ENCODE measurements at places on chromosomes 5 and 9.

- DNase-seq = no peak
These were observed 165.7 kb downstream of the YIPF5 start for GRCh38 chr5:144004751-144005150.

DNA sequence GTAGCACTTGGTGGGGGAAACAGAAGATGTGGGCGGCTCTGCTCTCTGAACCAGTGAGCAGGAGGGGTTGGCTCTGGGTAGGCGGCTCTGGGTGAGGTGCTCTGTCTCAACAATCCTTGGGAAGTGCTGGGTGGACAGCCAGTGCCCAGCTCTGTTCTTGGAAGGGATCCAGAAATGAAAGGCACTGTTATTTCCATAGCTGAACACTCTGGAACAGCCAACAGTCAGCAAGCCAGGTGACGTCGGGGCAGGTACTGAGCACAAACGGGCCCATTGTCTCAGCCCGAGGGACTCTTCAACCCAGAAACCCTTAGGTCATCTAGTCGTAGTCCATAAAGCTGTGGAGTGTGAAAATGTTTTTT lies 36.3 kb downstream of the OLFM1 start:
- DNase-seq = no peak

DNA sequence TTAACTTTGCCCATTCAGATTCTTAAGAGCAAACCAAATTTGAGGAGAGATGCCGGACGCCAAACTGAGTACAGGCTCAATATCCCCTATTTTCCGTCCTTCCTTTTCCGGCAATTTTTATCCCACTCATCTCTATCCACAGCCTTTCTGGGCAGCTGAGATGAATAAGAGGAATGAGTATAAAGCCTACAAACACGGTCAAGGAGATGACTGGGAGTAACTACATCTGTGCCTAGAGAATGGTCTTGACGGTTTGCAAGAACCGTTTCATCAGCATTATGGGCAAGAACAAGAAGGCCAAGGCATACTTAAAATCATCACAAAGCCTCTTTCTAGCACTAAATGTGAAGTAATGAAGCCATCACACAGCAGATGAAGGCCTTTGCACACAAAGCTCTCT lies 227.3 kb downstream of the DCP2 start:
- no peak for DNase-seq

GRCh38 chr5:24235946-24236345 lies 408.8 kb downstream of the CDH10 start:
- no peak for DNase-seq

- DNase-seq = no peak
These were observed 75.6 kb downstream of the C7 start for GRCh38 chr5:40984884-40985283.

DNA sequence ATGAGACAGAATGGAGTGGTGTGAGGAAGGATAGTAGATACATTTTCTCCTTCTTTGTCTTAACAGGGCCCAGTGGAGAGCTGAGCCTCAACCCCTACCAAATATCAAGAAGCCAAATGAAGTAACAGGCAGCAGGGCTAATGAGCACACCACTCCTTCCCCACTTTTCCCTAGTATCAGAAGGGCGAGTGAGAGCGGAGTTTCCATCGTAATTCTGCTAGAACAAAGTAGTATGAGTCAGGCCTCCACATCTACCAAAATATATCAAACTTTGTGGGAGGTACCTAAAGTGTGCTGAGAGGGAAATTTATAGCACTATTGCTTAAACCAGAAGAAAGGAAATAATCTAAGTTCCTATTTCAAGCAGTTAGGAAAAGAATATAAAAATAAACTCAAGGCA lies 769.0 kb upstream of the RGMB start:
- no peak for DNase-seq

- DNase-seq = no peak
These were observed 50.6 kb downstream of the FBXL7 start for GRCh38 chr5:15550502-15551112.

DNA sequence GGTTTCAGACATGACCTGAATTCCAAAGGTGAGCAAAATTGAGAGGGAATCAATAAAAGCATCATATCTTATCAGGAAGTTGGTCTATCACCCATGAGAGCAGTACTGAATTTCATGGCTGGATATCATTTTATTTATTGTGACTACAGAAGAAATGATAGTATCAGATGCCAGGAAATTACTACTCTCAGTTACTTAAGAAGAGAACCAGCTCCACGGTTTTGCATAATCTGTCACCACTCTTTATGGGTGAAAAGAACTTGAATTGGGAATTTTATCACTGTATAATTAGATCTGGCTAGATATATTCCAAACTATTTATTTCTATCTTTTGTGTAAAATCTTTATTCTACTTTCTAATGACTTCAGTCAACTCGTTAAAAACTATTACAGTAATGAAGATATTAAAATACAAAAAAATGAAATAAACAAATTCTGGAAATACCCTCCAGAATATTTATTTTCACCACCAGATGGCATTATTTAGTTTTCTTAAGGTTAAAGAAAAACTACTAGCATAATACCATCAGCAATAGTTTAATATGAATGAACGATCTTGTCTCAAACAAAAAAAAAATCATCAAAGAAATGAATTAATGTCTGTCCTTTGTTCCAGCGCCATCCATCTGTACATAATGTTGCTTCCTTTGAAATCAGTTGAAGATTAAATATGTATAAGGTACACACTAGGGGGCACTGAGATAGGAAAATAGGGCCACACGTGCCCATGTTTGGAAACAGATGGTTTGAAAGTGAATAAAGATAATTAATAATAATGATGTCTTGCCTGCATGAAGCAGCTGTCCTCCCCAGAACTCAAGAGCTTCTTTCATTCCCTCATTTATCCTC lies 84.7 kb upstream of the SLCO6A1 start:
- DNase-seq = no peak

DNA sequence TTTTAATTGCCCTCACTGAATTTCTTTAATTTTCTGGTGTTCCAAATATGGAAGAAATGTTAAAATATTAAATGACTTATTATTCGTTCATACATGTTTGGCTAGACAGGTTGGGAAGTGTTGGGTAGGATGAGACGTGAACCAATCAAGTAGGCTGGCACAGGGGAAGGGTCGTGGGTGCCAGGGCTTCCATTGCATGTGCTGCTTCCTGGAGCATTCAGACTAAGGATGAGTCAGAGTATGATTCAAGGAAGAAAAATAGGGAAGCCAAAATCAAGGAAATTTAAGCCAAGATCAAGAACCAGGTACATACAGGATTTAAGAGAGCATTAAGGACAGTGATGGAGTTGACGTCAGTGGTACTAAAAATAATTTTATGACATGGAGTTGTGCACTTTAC lies 2068.0 kb downstream of the MAT2B start:
- DNase-seq = no peak

DNA sequence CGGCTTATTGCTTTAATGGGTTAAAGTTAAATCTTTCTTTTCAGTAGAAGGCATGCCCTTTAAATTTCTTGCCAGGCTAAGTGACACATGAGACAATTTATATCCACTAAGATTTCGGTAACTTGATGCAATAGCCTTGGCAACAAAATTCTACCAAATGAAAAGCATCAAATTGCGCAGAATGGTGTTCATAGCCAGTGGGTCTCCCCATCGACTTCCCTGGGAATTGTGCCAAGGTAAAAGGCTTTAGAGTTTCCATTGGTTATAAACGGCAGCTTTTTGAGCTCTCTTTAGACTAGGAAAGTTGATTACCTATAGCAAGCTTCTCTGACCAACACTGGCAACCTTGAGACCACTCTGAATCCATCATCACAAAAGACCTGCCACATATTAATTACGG lies 358.4 kb downstream of the ARRDC3 start:
- no peak for DNase-seq

DNA sequence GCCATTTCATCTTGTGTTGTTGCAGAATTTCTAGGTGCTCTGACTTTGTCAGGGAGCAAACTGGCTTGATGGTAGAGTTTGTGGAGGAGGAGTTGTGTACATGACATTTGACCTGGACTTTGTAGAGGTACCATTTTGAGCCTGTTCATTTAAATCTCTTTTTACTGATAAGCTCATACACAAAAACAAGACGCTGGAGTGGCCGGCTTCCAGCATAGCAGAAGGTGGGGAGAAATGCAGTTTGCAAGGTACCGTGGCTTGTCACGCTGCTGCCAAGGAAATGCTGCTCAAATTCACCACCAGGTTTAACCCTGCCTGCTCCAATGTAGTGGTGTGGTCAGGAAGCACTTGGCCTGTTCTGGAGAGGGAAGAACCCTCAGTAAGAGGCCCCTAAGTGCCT lies 18.9 kb upstream of the IQGAP2 start:
- DNase-seq = no peak
